Psoas muscle (tissue), 8 donors: ENCODE measurements at places on chromosomes 2 and 18. TPM values are rescaled to one million over a fixed set of nuclear protein-coding genes. Genes with fewer than 3 reads are reported as not detected.

DNA sequence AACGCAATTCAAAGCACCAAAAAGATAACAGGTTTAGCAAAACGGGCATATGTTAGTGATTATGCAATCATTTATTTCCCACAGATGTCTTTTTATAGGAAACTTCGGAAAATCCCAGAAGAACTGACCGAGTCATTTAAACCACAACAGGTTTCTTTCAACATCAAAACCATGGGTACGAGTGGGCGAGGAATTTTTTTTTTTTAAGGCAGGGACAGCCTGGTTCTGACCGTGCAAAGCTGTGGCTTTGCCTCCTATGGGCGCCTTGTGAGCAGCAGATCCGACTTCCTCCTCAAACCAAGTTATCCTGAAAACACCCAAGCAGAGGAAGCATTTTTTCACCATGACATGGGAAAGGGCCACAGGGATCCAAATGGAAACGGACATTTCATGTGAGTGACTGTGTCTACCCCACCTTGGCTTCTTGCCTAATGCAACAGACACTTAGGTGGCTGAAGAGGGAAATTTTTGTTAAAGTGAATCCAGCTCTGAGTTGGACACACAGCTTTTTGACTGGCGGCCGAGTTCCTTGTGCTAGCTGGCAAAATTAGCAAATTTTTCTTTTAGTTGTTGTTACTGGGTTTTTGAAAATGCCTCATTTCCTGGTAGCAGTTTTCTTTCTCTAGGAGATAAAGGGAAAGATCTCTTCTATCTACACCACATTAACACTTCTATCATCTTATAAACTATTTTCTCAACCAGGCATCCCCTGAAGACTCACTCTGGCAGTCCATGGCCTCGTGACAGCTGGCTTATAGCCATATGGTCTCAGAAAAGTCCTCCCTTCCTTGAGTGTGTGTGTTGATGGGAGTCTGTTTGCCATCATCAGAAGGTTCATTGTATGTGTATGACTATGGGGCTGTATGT is 487.4 kb upstream of the ZEB2 start:
- peak; percentile 59 for DNase-seq

DNA sequence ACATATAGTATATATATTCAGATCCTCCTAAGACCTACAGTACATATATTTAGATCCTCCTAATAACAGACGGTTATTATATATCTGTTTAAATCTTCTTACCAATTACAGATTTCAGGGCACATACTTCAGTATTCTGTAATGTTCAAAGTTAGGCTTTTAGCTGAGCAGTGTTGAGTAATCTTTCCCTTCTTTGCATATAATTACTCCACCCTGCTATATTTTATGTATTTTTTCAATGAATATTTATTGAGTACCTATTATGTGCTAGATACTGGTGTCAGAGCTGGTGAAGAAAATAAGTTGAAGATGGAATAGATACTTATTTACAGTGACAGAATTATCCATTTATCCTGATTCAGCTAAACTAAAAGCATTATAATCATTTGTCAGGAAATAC is 84.9 kb downstream of the NEB start:
- no peak for DNase-seq

CNOT9 gene
- polyA plus RNA-seq: 20.6 TPM

- DNase-seq: no peak
Observed at GRCh38 chr2:64344999-64345576, 108.9 kb upstream of the LGALSL start.

NGEF gene
- polyA plus RNA-seq: 0.13 TPM

GRCh38 chr2:85015653-85016360 is 44.8 kb downstream of the KCMF1 start:
- no peak for DNase-seq
